ENCODE measurements at places on chromosomes 13 and 19. TPM values are rescaled to one million over a fixed set of nuclear protein-coding genes. Genes with fewer than 3 reads are reported as not detected.
A peak's percentile ranks its signal among the peaks of the same experiment; 100 is the strongest.

Gene TMEM221
- total RNA-seq, result 0.37 TPM

Gene EXOC3L2
- total RNA-seq, result not detected

Gene ZNF540
- not detected for total RNA-seq

Gene ATP4B
- total RNA-seq, result not detected

Gene INAFM1
- total RNA-seq, result 10.1 TPM

Gene ZNF888
- total RNA-seq, result 7.3 TPM

DNA sequence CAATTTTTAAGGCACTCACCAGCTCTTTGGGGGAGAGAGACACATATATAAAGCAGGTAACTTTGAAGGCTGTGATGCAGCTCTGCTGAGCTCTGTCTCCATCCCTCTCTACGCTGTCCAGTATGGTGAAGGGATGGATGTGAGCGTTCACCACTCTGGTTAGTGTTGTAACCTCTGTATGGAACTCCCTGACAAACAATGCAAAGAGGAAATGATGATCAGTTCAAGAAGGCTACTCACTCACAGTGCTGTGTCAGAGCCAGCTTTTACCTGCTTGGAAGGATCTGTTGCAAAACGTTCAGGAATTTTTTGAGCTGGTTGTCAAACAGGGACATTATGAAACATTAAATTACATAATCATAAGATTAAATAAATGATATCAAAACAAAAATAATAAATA lies 90.8 kb upstream of the SLC10A2 start:
- no peaks in the 10 kb centered on the region for H3K27me3 ChIP-seq
- DNase-seq, result no peak
- H3K27ac ChIP-seq, result no peak overlapping the region

GRCh38 chr19:16060294-16060693 lies 16.0 kb upstream of the TPM4 start:
- no peak overlapping the region for H3K4me3 ChIP-seq
- DNase-seq, result no peak
- no peaks in the 10 kb centered on the region for H3K36me3 ChIP-seq
- no peak overlapping the region for H3K27ac ChIP-seq
- H3K4me1 ChIP-seq, result no peaks in the 10 kb centered on the region

DNA sequence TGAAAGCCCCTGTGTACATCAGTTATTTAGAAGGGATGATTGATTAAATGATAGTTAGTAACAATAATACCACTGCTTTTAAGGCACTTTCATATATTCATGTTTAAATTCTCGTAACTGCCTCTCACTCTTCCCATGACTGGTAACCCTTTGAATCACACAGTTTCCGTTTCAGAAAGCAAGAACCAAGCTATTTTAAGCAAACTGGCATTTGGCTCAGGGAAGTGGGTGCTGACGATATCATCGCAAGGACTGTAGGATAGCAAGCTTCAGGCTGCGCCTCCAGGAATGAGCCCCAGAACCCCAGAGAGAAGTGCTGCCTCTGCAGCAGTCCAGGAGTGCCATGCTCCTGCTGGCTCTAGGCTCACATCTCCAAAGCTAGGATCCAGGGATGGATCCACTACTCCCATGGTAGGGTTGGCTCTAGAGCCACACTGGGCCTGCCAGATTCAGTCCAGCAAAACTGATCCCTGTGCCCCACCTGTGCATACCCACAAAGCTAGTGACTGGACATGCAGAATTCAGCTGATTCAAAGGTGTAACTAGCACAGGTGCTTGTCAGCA lies 313.5 kb downstream of the SLC7A1 start:
- H3K4me1 ChIP-seq, result no peaks in the 10 kb centered on the region
- DNase-seq, result no peak
- no peaks in the 10 kb centered on the region for H3K36me3 ChIP-seq
- H3K27ac ChIP-seq, result no peak overlapping the region

GRCh38 chr19:7304200-7304599 lies 10.0 kb upstream of the INSR start:
- H3K27me3 ChIP-seq, result no peaks in the 10 kb centered on the region
- no peaks in the 10 kb centered on the region for H3K4me1 ChIP-seq
- no peaks in the 10 kb centered on the region for H3K36me3 ChIP-seq
- no peak overlapping the region for H3K27ac ChIP-seq
- no peak overlapping the region for H3K4me3 ChIP-seq

DNA sequence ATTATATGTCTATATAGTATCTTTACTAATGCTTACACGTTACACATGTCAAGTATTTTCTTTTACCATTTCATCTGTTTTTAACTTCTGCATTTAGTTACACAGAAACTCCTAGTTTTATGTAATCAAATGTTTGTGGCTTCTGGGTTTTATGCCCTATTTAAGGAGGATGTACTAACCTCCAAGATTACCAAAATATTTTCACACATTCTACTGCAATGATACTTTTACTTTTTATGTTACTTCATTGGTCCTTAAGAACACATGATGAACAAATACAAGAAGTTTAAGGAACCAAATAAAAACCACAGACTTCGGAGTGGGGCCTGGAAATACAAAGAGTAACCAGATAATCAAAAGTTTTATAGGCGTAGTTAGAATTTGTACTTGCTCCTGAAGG lies 37.2 kb downstream of the ZC3H13 start:
- H3K4me1 ChIP-seq, result no peaks in the 10 kb centered on the region
- H3K27ac ChIP-seq, result no peak overlapping the region
- DNase-seq, result no peak
- no peak overlapping the region for H3K4me3 ChIP-seq

DNA sequence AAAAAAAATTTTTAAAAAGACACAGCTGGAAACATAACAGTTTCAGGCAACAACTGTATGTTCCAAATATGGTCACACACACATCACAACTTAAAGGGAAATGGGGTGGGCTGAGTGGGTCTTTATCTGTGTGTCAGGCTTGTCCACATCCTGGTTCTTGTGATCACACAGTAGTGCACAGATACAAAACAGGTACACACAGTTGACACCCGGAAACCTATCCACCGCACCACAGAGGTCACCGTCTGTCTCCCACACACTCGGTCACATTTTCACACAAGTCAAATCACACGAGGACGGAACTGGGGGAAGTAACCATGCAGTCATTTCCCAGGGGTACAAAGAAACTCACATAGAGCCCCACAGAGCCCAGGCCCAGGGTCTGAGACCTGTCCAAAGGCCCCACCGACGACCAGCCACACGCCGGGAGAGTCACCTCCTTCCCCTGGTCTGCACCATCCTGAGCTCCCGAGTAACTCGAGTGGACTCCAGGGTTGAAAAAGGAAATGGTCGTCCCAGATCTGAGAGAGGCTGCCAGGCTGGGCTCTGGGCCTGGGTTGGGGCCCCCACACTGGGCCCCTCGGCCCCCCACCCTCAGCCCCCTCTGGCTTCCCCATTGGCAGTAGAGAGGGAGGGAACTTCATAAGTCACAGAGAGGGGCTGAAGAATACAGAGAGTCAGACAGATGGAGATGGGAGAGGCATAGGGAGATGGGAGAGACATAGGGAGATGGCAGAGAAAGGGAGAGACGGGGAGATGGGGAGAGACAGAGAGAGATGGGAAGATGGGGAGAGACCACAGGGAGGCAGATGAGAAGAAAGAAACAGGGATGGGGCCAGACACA lies 1.3 kb upstream of the PPAN start:
- H3K36me3 ChIP-seq, result peaks cover 2% of the 10 kb centered on the region
- no peak overlapping the region for H3K4me3 ChIP-seq
- no peak for DNase-seq
- no peaks in the 10 kb centered on the region for H3K27me3 ChIP-seq
- H3K4me1 ChIP-seq, result no peaks in the 10 kb centered on the region
- no peak overlapping the region for H3K27ac ChIP-seq

GRCh38 chr13:52173373-52173772 lies 14.0 kb upstream of the NEK3 start:
- peaks cover 18% of the 10 kb centered on the region for H3K4me1 ChIP-seq
- H3K36me3 ChIP-seq, result 0 out of 2 replicates have a peak, but pooled peaks cover 1% of the 10 kb centered on the region
- H3K27ac ChIP-seq, result no peak overlapping the region
- DNase-seq, result no peak
- no peak overlapping the region for H3K4me3 ChIP-seq

- no peaks in the 10 kb centered on the region for H3K36me3 ChIP-seq
- H3K4me1 ChIP-seq, result peaks cover 44% of the 10 kb centered on the region
- no peak overlapping the region for H3K4me3 ChIP-seq
- no peak overlapping the region for H3K27ac ChIP-seq
- no peak for DNase-seq
Observed at GRCh38 chr19:44642377-44642776, 1.3 kb upstream of the PVR start.

GRCh38 chr19:30778061-30778460 lies 405.9 kb downstream of the ZNF536 start:
- no peak for DNase-seq
- H3K27me3 ChIP-seq, result no peaks in the 10 kb centered on the region
- H3K4me3 ChIP-seq, result no peak overlapping the region
- no peaks in the 10 kb centered on the region for H3K36me3 ChIP-seq
- H3K4me1 ChIP-seq, result no peaks in the 10 kb centered on the region
- no peak overlapping the region for H3K27ac ChIP-seq

GRCh38 chr19:30539315-30539714 lies 167.1 kb downstream of the ZNF536 start:
- H3K27me3 ChIP-seq, result no peaks in the 10 kb centered on the region
- no peak overlapping the region for H3K27ac ChIP-seq
- H3K4me1 ChIP-seq, result no peaks in the 10 kb centered on the region
- no peak for DNase-seq
- H3K4me3 ChIP-seq, result no peak overlapping the region
- H3K36me3 ChIP-seq, result no peaks in the 10 kb centered on the region

DNA sequence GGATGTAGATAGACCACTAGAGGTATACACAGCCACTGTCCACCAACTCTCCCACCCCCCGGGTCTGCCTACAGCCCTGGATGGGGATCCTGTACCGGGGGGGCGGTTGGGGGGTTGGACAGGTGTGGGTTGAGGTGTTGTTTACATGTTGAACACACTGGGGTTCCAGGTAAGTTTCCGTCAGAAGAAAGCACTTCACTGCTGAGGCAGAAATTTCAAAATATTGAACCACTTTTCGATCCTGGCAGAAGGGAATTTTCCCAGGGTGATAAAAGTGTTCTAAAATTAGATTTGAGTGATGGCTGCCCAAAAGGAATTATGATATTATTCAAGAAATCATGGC lies 6.6 kb upstream of the CEACAM16 start:
- H3K4me3 ChIP-seq, result no peak overlapping the region
- peaks cover 57% of the 10 kb centered on the region for H3K4me1 ChIP-seq
- H3K27me3 ChIP-seq, result no peaks in the 10 kb centered on the region
- H3K27ac ChIP-seq, result peak overlapping the region; percentile 15
- H3K36me3 ChIP-seq, result no peaks in the 10 kb centered on the region

DNA sequence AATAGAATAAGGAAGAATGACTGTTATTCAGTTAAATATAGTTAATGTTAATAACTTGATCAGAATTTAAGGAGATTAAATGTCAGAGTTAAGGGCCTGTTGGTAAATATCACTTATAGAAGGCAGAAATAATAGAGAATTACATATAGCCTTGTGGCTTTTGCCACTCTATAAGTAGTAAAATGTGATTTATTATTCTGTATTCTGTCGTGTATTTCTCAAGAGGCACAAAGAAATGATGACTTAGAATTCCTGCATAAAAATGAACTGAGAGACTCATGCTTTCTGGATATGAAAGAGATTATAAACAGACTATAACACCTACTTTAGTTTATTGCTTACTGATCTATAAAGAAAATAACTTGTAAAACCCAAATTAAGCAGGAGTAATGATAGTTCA lies 40.1 kb downstream of the GPC6 start:
- peaks cover 16% of the 10 kb centered on the region for H3K4me1 ChIP-seq
- H3K27me3 ChIP-seq, result no peaks in the 10 kb centered on the region
- no peaks in the 10 kb centered on the region for H3K36me3 ChIP-seq
- no peak overlapping the region for H3K4me3 ChIP-seq

DNA sequence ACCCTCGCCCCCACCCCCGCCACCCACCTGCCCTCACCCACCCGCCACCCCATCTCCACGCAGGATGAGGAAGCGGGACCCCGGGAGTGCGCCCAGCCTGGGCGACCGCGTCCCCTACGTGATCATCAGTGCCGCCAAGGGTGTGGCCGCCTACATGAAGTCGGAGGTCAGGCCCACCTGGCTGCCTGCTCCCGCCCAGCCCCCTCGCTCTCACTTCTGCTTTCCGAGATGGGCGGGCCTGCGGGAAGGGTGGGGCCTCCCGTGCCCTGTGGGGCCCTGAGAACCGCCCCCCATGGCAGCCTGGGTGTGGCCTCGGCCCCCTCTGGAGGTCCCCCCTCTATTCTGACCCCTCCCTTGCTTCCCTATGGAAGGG lies 3.1 kb upstream of the SPIB start:
- no peak overlapping the region for H3K27ac ChIP-seq
- no peak overlapping the region for H3K4me3 ChIP-seq
- no peaks in the 10 kb centered on the region for H3K27me3 ChIP-seq
- H3K36me3 ChIP-seq, result peaks cover 3% of the 10 kb centered on the region
- no peak for DNase-seq

All from Caco-2 (cell line).